HepG2 (cell line): ENCODE measurements at places on chromosomes 11 and 22. TPM values are rescaled to one million over a fixed set of nuclear protein-coding genes. Genes with fewer than 3 reads are reported as not detected.

DNA sequence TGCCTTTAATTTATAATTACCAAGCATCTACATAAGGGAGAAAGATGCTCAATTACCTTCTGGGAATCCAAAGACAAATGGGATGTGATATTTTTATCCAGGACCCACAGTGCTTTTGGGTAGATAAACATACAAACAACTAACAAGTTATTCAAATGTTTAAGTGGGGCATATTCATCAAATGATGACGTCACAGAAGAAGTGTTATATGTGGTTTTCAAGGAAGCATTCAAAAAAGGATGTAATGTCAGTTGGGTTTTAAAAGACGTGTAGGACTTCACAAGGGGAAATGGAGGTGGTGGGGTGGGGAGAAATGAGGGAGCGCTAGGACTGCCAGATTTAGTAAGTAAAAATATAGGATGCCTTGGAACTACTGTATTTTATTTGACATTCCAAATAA lies 915.9 kb downstream of the KCNA4 start:
- H3K36me3 ChIP-seq: no peaks in the 10 kb centered on the region
- no peaks in the 10 kb centered on the region for H3K27me3 ChIP-seq
- no peaks in the 10 kb centered on the region for H3K4me1 ChIP-seq
- no peak overlapping the region for H3K4me3 ChIP-seq
- DNase-seq: no peak

GRCh38 chr11:44604171-44604581 lies 38.7 kb downstream of the CD82 start:
- peaks cover 2% of the 10 kb centered on the region; the same call in 1 of the 2 replicates for H3K27me3 ChIP-seq
- H3K27ac ChIP-seq: no peak overlapping the region

DNA sequence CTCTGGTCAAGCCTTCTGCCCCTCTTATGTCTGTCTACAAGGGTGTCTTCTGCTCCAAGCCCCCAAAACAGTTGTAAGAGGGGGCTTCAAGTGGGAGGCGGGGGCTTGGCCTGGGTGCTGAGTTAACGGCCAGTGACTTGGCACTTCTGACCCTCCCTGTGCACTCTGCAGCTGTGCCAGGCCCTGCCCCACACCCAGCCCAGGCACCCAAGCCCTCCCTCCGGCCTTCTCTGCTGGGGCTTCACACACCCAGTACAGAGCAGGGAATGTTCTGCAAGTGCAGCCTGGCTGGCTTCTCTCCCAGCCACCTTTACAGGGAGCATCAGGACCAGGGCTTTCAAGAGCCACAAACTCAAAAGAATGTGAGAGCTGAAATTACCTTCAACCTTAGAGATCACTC lies 3.8 kb downstream of the TMEM121B start:
- no peak overlapping the region for H3K4me3 ChIP-seq
- H3K27ac ChIP-seq: no peak overlapping the region
- DNase-seq: no peak

DNA sequence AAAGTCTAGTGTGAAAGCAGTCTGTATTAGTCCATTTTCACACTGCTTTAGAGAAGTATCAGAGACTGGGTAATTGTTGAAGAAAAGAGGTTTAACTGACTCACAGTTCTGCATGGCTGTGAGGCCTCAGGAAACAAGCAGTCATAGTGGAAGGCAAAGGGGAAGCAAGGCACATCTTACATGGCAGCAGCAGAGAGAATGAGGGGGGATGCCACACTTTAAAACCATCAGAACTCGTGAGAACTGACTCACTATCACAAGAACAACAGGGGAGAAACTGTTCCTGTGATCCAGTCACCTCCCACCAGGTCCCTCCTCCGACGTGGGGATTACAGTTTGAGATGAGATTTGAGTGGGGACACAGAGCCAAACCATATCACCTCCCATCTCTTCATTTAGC lies 13.8 kb upstream of the TUBA8 start:
- H3K4me1 ChIP-seq: peaks cover 9% of the 10 kb centered on the region; the same call in 1 of the 2 replicates
- no peak overlapping the region for H3K4me3 ChIP-seq
- no peak for DNase-seq
- H3K27me3 ChIP-seq: no peaks in the 10 kb centered on the region
- no peaks in the 10 kb centered on the region for H3K36me3 ChIP-seq

Gene HBD
- not detected in 2 replicates for polyA plus RNA-seq

Gene RANBP1
- polyA plus RNA-seq: 167 and 181 TPM in 2 replicates

Gene KCNQ1
- 0.08 and 0.13 TPM in 2 replicates for polyA plus RNA-seq

DNA sequence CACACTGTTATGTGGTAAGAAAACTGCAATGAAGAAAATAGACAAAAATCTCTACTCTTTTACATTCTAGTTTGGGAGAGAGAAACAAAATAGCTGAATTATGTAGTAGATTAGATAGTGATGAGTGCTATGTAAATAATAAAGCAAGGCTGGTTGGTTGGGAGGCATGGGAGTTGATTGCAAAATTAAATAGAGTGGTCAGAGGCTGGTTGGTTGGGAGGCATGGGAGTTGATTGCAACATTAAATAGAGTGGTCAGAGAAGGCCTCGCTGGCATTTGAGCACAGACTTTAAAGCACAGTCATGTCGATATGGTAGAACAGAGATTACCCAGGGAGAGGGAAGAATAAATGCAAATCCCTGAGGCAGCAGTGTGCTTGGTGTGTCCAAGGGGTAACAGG lies 22.4 kb downstream of the SIK2 start:
- peaks cover 63% of the 10 kb centered on the region for H3K4me1 ChIP-seq
- peak; percentile 35 for DNase-seq
- H3K4me3 ChIP-seq: no peak overlapping the region
- H3K27me3 ChIP-seq: no peaks in the 10 kb centered on the region

- peak overlapping the region; percentile 89 for H3K4me3 ChIP-seq
- no peak for DNase-seq
- H3K36me3 ChIP-seq: peaks cover 10% of the 10 kb centered on the region; the same call in 2 of the 3 replicates
These were observed 620 bp upstream of the TUBGCP6 start for GRCh38 chr22:50245214-50246072.

DNA sequence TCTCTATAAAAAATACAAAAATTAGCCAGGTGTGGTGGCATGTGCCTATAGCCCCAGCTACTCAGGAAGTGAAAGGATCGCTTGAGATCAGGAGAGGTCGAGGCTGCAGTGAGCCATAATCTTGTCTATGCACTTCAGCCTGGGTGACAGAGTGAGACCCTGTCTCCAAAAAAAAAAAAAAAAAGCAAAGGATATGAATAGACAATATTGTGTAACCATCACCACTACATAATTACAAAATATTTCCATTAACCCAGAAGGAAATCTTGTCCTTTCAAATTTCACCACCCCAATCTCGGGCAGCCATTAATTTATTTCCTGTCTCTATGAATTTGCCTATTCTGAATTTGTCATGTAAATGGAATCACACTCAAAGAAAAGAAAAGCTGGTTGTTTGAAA lies 21.2 kb downstream of the RSF1 start:
- DNase-seq: no peak
- H3K27me3 ChIP-seq: no peaks in the 10 kb centered on the region

DNA sequence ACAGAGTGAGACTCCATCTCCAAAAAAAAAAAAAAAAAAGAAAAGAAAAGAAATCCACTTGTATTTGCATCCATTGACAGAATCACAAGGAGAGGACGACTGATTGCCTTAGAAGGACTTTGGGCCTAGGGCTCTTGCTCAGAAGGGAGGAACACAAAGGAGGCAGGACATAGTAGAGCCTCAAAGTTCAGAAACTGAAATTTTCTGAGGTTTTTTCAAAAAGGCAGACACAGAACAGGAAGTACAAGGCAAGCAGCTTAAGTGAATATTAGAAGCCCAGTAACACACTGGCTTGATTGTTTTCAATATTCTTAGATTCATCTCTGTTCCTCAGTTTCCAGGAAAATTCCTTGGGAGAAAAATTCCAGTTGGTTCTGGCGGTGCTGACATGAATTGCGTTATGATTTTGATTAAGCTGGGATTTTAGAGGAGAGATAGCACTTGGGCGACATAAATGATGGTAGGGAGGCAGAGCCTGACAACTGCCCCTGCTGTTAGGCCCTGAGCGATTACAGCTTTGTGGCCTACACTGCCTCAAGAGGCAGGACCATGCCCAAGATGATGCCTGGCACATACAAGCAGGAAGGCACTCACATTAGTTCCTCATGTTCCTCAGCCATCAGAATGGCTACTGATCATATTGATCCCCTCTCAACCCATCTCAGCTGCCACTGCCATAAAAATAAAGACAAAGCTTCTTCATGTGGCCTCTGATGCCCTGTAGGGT lies 15.3 kb downstream of the CLPB start:
- H3K4me1 ChIP-seq: peaks cover 100% of the 10 kb centered on the region
- no peak for DNase-seq
- H3K36me3 ChIP-seq: peaks cover 1% of the 10 kb centered on the region; the same call in 1 of the 2 replicates
- no peak overlapping the region for H3K4me3 ChIP-seq
- no peaks in the 10 kb centered on the region for H3K27me3 ChIP-seq

Gene XKR3
- not detected in 2 replicates for polyA plus RNA-seq

DNA sequence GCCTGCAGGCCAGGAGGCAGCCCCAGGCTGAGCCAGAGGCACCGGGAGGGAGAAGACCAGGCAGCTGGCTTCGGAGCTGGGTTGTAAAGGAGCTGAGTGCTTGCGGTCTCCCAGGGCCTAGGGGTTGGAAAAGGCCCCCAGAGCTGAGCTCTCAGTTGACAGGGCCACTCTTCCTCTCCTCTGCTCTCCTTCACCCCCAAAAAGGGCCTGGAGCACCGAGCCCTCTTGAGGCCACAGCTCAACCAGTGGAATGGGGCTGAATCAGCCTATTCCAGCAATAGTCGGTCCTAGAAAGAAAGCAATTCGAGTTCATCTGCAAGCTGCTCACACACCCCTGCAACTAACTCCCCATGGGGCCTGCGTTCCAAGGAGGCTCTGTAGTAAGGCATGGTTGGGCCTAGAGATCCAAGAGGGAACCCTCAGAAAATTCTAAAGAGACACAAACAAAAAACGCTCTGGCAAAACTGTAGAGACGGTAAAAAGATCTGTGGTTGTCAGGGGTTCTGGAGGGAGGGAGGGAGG lies 205.0 kb downstream of the BUD13 start:
- no peak overlapping the region for H3K27ac ChIP-seq
- no peaks in the 10 kb centered on the region for H3K27me3 ChIP-seq
- no peaks in the 10 kb centered on the region for H3K36me3 ChIP-seq
- no peak overlapping the region for H3K4me3 ChIP-seq
- peaks cover 37% of the 10 kb centered on the region for H3K4me1 ChIP-seq

DNA sequence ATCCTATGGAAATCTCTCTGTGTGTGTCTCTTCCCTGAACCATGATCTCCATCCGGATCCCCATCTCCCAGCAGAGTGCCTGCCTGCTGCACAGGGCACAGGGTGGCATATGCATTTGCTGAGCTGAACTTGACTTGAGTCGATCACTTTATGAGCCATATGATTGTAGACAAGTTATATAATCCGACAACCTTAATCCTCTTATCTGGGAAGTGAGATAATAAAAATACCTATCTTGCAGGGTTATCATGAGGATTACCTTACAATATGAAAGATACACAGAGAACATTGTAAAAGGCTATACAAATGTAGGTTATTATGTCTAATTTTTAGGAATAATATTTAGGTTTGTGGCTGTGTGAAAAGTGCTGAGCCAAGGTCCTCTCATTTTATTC lies 124.5 kb downstream of the ST3GAL4 start:
- no peak overlapping the region for H3K4me3 ChIP-seq
- H3K4me1 ChIP-seq: peaks cover 15% of the 10 kb centered on the region
- DNase-seq: no peak
- H3K27ac ChIP-seq: no peak overlapping the region
- H3K27me3 ChIP-seq: peaks cover 2% of the 10 kb centered on the region; the same call in 1 of the 2 replicates

DNA sequence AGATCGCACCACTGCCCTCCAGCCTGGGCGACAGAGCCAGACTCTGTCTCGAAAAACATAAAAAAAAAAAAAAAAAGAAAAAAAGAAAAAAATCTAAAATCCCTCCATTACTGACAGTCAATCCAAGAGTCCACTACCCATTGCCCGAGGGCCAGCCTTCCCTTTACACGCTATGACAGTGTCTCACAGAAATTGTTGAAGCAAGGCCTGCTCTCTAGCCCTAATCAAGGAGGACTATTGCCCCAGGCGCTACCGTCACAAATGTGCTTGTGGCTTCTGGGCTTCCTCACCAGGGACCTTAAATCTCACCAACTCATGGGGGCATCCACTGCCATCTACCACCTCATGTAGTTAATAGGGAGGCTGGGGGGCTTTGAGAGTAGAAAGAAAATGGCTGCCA lies 49.9 kb downstream of the UBASH3B start:
- no peak for DNase-seq
- peak overlapping the region; percentile 78 for H3K27ac ChIP-seq
- H3K4me1 ChIP-seq: peaks cover 35% of the 10 kb centered on the region
- no peak overlapping the region for H3K4me3 ChIP-seq
- H3K27me3 ChIP-seq: no peaks in the 10 kb centered on the region
- no peaks in the 10 kb centered on the region for H3K36me3 ChIP-seq

DNA sequence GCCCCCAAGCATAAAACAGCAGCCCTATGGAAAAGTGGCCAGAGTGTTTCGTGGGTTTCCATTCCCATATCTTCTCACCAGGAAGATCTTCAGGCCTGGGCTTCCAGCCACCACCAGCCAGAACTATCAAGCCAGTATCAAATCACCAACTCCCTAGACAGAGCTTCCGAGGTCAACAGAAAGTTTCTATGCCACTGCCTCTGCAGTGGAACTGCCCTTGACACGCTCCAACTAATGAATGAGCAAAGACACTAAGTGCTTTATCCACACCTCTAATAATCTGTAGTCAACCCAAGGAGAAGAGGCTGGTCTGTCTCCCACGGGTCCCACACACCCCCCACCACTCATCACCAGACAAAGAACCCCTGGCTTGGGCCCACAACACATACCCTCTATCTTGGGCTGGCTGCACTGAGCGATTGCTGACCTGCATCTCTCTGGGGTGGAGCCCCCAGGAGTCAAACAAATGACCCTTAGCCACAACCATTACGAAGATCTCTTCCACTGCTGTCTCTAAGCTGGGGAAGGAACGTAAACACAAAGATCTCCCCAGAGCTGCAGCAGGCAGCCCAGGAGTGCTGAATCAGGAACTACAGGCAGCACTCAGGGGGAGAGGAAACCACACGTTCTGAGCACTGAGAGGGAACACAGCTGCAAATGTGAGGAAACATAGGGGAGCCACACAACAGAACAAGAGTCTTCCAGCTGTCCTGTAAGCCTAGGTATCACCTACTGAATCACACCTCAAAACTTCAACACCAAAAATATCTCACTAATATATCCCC lies 9.7 kb downstream of the OR5AN1 start:
- no peaks in the 10 kb centered on the region for H3K27me3 ChIP-seq
- no peaks in the 10 kb centered on the region for H3K4me1 ChIP-seq
- no peaks in the 10 kb centered on the region for H3K36me3 ChIP-seq
- no peak overlapping the region for H3K27ac ChIP-seq

Gene MPST
- 141 and 191 TPM in 2 replicates for polyA plus RNA-seq

DNA sequence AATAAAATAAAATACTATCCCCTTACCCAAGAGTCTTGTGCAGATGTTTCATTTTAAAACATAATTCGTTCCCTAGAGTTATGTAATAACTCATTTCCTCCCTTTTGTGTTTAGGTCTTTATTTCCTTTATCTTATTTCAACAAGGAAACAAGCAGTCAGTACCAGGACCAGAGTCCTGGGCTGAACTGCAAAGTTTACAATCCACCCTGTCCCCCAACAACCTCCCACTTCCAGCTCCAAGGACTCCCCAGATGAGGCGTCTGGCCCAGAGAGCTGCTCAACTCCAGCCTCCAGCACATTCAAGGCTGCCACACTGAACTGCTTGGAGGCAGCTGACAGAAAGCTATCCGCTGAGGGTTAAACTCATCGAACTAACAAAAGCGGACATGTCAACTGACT lies 4.5 kb downstream of the POLDIP3 start:
- peaks cover 21% of the 10 kb centered on the region; the same call in 2 of the 3 replicates for H3K36me3 ChIP-seq
- DNase-seq: no peak
- no peaks in the 10 kb centered on the region; the same call in 2 of the 3 replicates for H3K27me3 ChIP-seq

Gene NRGN
- 0.12 and 0.22 TPM in 2 replicates for polyA plus RNA-seq
